ENCODE measurements at places on chromosomes 6 and 20. TPM values are rescaled to one million over a fixed set of nuclear protein-coding genes. Genes with fewer than 3 reads are reported as not detected.

Gene OPRM1
- not detected for total RNA-seq

Gene HAO1
- total RNA-seq: not detected

Gene HLA-DQB1
- total RNA-seq: not detected

Gene CFAP61
- total RNA-seq: not detected

Gene MAFB
- 3.0 TPM for total RNA-seq

Gene FOXQ1
- total RNA-seq: 0.15 TPM

Gene NNAT
- 2.7 TPM for total RNA-seq

Gene IL17A
- total RNA-seq: not detected

Gene RPS21
- total RNA-seq: 911 TPM

Gene SLC17A3
- not detected for total RNA-seq

Gene DUSP15
- 11.5 TPM for total RNA-seq

All from chondrocyte (in vitro differentiated cells).